CD4-positive, alpha-beta T cell treated with Interleukin-17A for 1 hour (primary cell): ENCODE measurements at places on chromosomes 2 and 18.

GRCh38 chr18:63550068-63550467, 7.9 kb downstream of the SERPINB12 start:
- no peak for DNase-seq

DNA sequence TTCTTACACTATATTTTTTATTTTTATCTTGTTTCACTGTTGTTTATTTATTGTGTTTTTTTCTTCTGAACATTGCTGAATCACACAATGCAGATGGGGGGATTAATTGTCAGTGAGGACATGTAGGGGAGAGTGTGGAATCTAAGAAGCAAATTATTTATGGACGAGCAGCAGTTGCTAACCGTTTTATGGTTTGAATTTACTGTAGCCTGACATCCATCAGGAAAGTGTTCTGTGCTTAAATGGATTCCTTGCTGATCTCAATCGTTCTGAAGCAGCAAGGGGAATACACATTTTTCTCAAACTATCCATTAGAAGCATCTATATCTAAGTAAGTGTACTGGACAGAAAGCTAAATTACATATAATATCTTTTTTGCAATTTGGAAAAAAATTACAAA, 119.5 kb downstream of the CD8B2 start:
- DNase-seq = no peak

- DNase-seq = no peak
Observed at GRCh38 chr2:27854229-27854862, 35.8 kb downstream of the RBKS start.

DNA sequence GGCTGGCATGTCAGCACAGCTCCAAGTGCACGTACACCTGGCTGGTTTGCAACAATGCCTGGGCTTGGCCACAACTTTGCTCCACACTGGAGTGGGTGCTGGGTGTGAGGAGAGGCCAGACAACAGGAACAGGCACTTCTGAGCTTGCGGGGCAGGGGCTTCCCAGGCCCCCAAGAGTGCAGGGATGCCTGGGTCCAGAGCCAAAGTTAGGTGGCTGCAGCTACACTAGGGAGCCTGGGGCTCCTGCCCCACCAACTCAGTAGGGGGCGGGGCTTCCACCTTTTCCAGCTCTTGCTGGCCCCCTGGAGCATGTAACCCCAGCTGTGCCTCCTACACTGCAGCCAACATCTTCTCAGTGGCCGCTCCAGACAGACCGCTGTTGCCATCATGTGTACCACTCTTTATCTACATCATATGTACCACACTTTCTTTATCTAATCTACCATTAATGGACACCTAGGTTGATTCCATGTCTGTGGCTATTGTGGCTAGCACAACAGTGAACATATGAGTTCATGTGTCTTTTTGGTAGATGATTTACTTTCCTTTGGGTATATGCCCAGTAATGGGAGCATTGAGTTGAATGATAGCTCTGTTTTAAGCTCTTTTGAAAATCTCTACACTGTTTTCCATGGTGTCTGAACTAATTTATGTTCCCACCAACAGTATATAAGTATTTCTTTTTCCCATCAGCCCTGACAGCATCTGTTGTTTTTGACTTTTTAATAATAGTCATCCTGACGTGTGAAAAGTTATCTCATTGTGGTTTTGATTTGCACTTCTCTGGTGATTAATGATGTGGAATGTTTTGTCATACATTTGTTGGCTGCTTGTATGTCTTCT, 87.9 kb downstream of the ZNF804A start:
- DNase-seq = no peak

DNA sequence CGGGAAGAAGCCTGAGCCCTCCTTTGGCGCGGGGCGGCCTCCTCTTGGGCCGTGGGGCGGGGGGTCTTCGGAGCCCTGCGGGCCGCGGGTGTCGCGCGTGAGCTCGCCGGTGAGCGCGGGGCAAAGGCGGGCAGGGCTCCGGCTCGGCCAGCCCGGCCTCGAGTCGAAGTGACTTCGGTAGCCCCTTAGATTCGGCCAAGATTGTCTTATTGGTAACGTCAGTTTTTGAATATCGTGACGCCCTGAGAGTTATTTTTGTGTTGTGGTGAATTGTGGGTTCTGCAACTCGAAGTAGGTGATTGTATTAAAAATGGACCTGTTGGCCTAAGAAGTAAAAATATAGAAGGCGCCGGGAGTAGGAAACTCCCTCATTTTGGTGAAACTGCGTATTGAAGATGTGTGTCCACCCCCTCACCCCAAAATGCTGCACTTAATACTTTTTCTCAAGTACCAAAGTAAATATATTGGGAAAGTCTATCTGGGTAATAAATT, 669 bp downstream of the MARCHF7 start:
- DNase-seq = peak; percentile 63

- DNase-seq = no peak
Observed at GRCh38 chr2:1713142-1713838, 31.0 kb downstream of the PXDN start.

DNA sequence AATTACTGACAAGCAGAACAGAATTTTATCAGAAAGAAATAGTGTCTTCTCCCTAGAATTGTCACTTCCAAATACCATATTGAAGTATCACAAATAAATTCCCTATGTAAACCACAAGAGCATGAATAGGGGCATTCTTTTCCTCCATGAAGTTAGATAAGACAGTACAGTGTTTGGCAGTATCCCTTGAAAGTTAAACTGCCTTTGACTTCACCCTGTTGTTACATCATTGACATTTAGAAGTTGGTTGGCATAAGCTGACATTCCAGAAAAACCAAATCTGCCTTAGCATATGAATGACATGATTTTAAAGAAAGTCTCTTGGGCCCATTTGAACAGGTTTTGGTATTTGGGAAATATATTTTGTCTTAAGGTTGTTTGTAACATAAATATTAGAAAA, 50.2 kb upstream of the OSR1 start:
- DNase-seq = no peak

- DNase-seq = peak; percentile 12
Observed at GRCh38 chr2:107712857-107713256, 113.8 kb upstream of the RGPD4 start.

DNA sequence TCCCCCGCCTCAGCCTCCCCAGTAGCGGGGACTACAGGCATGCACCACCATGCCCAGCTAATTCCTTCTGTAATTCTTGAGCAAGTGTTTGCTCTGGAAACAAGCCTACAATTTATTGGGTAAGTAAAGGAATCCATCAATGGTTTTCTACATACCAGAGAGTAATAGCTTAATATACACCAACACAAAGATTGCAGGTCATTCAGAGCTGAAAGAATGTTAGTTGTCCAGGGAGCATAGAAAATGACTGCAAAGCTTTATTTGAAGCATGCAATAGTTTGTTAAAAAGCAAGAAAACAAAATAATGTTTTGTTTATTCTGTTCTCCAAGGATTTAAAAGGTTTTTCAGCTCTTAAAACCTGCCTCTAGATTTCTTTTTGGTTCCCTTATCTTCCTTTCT, 5.6 kb downstream of the IDH1 start:
- DNase-seq = no peak

- DNase-seq = no peak
Observed at GRCh38 chr2:64298161-64298560, 153.9 kb upstream of the PELI1 start.

- no peak for DNase-seq
Observed at GRCh38 chr2:26757873-26758789, 6.0 kb upstream of the SLC35F6 start.

DNA sequence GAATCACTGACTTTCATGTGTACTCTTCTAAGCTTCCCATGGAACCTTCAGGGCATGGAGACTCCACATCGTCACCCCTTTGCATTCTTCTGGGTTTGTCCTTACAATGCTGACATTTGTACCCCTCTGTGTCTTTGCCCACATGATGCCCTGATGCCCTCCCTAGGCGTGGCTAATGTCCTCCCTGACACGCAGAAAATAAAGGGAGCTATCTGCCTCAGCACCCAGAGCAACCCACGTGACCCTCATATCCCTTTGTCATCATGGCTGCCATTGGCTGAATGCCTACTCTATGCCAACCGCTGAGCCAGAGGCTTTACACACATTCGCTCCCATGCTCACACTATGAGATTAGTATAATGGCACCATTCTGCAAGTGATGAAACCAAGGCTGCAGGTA, 86.4 kb upstream of the KLHL29 start:
- no peak for DNase-seq

DNA sequence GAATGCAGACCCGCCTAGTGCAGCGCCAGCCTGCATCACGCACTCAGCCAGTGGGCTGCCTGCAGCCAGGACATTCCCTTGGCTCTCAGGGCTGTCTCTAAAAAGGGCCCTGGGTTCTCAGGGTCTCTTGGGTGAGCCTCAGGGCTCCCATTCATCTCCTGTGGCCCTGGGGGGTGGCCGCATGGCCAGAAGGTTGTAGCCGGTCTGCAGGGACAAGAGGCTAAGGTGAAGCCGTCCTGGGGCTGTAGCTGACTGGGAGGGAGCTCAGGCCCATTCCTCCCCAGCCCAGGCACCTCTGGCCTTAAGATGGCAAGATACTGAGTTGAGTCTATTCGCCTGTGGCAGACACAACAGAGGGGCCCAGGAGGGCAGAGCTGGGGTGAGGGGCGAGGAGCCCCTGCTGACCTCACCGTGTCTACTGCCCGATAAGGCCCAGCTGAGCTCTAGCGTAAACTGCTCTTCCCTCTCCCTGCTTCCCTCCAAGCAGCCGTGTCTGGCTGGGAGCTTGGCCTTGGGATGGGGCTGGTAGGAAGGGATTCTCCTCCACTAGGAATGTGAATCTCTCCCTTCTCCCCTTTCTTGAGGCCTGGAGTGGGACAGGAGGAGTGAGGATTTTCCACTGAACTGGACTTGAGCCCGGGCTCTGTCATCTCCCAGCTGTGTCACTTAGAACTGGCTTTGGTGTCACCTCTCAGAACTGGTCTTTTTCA, 37.9 kb downstream of the INHBB start:
- DNase-seq = no peak

DNA sequence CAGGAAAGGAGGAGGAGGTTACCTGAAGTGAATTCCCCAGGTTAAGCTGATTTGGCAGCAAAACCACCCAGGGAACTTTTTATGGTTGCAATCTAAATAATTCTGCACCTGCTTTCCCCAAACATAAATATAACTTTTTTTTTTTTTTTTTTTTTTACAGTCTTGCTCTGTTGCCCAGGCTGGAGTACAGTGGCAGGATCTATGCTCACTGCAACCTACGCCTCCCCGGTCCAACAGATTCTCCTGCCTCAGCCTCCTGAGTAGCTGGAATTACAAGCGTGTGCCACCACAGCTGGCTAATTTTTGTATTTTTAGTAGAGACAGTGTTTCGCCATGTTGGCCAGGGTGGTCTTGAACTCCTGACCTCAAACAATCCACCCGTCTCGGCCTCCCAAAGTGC, 16.1 kb upstream of the PPP1CB start:
- no peak for DNase-seq

- DNase-seq = no peak
Observed at GRCh38 chr2:6650311-6650710, 215.4 kb downstream of the CMPK2 start.

DNA sequence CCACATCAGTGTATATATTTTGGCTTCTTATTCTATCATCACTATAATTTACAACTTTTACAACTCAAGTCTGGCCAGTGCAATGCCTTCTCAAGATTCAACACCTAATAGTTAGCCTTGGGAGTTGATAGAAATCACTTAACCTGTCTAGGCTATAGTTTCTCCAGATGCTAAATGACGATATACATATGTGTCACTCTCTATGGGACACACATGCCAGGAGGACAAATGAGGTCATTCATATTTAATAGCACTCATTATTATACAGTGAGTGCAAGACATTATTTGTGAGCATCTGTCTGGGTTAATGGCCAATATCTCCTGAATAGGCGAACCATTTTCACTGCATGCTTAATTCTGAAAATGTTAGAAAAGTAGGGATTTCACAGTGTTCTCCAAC, 89.8 kb downstream of the ALK start:
- DNase-seq = no peak

DNA sequence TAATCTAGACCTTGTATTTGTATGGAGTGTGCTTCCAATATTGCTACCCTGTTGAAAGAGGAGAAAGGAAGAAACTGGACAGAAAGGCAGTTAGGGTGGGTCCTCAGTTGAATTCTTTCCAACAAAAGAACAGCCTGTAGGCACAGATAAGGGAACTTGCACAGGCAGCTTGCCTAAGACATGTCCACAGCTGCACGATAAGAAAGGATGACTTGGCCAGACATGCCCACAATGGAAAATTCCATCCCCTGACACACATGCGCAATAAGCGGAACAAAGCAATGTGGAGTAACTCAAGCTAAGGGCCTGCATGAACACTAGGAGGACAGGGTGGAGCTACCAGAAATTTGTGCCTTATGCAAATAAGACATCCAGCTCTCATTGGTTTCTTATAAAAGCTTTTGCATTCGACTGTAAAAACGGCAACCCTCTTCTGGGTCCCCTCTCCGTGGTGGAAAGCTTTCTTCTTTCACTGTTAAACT, 1084.7 kb upstream of the NXPH2 start:
- DNase-seq = no peak

GRCh38 chr2:51018145-51018544, 13.8 kb downstream of the NRXN1 start:
- DNase-seq = no peak

DNA sequence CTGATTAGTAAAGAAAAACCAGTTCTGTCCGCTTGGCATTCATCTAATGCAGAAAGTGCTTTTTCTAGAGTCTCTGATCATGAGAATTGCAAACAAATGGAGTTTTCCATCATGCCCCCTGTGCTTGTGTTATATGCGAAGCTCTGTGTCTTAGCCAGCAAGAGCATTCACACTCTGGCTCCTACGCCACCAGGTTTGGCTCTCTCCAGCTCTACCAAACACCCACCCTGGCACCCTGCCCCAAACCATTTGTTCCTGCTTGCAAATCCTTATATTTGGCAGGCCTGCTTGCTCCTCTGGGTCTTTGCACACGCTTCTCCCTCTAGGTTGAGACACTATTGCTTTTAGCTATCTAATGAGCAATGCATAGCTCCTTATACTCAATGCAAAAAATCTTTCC, 204.1 kb upstream of the CYRIA start:
- DNase-seq = no peak

GRCh38 chr2:214130114-214130513, 280.7 kb upstream of the VWC2L start:
- DNase-seq = no peak

DNA sequence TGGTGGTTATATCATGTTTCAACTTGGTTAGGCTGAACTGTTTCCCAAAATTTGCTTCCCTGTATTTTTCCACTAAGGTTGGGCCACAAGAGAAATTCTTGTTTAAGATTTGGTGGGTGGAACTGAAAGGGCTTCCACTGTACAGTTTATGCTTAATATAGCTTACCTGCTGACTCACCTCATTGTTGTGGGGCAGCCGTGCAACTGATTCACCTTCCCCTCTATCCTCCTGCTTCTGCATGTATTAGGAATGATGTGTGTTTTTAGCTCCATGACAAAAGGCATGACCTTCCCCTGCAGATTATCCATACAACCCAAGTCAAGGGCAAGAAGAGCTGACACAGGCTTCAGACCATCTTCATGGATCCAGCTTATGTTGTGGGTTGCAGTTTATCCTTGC, 98.4 kb upstream of the GULP1 start:
- DNase-seq = no peak

- no peak for DNase-seq
Observed at GRCh38 chr18:23740105-23740830, 51.0 kb downstream of the LAMA3 start.

- DNase-seq = peak; percentile 88
Observed at GRCh38 chr2:98465456-98466226, 21.0 kb downstream of the INPP4A start.

- DNase-seq = no peak
Observed at GRCh38 chr2:74493546-74493945, 5.9 kb downstream of the LBX2 start.
